ENCODE measurements at places on chromosomes 6 and 20.

GRCh38 chr6:28977341-28978132, 27.6 kb downstream of the ZNF311 start:
- DNase-seq, result peak; percentile 18

DNA sequence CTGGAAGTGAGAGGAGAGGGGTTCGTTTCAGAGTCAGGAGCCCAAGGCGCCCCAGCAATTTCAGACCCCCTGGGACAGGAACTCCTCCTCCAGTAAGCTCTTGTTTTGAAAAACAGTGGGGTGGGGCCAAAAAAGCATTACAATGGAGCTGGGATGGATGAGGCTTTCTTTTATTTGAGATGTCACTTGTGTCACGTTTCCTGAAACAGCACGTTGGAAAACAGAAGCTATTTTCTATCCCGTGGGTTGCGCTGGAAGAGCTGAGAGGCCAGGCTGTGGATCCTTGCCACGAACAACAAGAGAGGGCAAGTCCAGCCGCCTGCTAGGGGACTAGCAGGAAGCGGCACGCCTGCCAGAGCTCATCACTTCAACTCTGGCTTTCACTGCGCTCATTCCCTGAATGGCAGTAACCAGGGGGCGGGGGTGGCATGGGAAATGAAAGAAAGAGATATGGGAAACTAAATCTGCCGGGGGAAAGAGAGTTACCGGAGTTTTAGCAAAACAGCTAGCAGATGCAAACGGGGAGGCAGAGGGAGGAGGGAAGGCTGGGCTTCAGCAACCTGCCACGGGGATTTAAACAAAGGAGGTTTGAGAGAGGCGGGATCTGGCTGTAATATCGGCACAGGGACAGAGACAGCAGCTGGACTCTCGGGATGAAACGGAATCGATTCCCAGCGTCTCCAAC, 34.6 kb downstream of the GCNT2 start:
- DNase-seq, result no peak

- no peak for DNase-seq
These were observed 39.7 kb downstream of the PIM1 start for GRCh38 chr6:37209461-37210205.

DNA sequence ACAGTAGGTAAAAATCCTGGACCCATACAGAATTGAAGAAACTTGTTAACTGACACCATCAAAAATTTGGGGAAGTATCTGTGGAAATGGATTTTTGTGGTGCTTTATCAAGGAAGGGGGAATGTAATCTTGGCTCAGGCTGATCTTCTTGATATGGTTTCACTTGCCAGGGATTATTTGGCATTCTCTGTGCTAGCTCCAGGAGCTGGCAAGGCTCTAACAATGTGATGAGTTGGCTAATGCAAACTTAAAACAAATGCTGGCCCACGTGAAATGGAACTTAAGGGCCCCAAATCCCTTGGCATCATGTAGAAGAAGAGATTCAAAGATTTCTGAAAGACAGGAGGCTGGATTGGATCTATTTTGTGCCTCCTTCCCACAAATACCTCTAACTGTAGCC, 13.1 kb downstream of the KCNS1 start:
- DNase-seq, result no peak

DNA sequence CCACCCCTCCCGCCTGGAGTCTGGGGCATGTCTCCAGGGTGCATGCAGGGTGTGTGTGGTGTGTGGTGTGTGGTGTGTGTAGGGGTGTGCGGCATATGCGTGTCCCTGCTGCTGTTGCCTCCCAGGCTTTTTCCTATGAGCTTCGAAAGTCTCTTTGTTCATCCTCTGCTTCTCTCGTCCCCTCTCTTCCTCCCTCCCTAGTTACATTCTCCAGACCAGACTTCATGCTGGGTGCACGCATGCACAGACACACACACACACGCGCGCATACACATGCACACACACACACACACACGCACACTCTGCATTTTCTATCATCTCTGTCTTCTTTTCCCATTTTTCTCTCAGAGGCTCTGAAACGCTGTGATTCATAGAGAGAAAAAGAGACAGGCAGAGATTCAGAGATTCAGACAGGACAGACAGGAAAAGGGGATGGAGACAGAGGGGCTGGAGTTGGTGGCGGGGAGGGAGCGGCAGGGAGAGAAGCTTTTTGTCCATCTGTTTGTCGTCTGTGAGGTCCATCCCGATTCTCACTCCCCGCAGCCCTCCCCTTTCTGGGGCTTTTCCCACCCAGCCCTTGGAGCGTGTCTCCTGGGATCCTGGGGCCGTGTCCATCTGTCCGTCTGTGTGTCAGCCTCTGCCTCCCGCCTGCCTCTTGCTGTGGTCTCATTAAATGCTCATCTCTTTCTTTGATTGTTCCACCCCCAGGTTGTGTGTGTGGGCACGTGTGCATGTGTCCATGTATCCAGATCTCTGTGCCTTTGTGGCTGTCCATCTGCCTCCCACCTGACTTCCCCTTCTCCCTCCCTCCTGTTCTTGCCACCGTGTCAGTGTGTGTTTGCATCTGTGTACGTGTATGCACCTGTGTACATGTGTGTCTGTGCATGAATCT, 62.6 kb downstream of the SRC start:
- DNase-seq, result no peak

GRCh38 chr6:54586251-54586650, 260.3 kb upstream of the FAM83B start:
- DNase-seq, result no peak

DNA sequence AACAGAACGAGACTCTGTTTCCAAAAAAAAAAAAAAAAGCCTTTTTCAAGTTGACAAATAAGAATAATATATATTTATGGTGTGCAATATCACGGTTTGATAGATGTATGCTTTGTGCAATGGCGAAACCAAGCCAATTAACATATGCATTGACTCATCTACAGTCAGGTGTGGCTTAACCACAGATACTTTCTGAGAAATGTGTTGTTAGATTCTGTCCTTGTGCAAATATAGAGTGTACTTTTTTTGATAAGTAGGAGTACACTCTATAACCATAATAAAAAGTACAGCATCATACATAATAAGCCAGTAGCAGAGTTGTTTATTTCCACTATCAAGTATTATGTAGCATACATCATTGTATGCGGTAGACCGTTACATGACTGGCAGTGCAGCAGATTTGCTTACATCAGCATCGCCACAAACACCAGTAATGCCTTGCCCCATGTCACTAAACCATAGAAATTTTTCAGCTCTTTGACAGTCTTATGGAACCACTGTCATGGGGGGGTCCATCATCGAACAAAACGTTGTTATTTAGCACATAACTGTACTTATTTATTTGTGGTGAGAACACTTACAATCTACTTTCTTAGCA, 59.2 kb downstream of the TMEM170B start:
- no peak for DNase-seq

DNA sequence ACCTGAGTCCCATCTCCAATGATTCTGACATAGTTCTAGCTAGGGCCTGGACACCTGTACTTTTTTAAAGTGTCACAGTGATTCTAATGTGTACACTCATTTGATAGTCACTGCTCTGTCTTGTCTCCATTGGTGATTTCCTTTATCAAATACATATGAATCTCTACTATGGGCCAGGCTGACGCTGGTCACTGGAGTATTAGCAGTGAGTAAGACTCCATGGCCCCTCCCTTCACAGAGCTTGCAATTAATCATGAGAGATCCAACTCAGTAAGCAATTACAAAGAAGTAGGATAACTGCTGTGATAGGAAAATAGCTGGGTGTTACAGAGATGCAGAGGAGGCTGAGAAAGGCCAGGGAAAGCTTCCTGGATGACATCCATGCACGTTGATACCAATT, 19.3 kb upstream of the SASH1 start:
- DNase-seq, result no peak
